Type B pancreatic cell (in vitro differentiated cells): ENCODE measurements at places on chromosomes 1 and 21.
A peak's percentile ranks its signal among the peaks of the same experiment; 100 is the strongest.

DNA sequence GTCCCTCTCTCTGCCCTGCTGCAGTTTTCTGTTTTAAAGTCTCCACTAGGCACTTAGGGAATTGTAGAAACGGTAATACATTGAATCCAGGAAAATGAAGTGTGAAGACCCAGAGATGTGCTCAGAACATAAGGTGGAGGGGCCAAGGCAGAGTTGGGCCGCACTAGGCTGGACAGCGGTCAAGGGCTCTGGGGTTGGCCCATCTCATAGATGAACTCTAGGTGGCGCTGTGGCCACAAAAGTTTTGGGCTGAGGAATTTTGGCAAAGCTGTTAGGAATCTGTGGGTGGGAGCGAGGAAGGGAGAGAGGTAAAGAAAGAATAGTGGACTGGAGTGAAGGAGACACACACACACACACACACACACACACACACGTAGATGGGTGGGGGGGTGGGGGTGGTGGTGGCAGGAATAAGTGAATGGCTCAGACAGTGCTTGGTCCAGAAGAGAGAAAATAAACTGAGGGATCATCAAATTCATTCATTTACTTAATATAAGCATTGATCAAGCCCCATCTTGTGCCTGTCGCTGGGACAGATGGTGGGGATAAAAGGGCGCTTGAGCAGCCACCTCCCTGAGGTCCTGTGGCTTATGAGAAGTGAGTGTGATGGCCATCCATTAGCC lies 258.5 kb downstream of the TRABD2B start:
- no peak for DNase-seq

- DNase-seq = no peak
Measured at GRCh38 chr1:25577134-25577920, 33.9 kb downstream of the LDLRAP1 start.

DNA sequence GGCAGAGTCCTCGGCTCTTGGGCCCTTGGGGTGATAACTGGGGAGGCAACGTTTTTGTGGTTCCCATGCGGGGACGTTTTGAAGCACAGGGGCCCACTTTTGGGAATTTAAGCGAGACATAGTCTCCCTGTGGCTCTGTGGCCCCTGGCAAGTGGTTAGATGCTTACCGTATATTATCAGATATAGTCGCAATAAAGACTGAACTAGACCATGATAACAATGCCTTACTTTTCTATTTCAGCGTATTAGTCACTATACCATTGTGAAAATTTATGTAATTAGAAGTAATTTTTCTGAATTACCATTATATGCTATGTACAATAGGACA lies 538 bp upstream of the RCAN1 start:
- DNase-seq = no peak

- no peak for DNase-seq
Measured at GRCh38 chr1:25765136-25765922, 34.7 kb upstream of the SELENON start.

DNA sequence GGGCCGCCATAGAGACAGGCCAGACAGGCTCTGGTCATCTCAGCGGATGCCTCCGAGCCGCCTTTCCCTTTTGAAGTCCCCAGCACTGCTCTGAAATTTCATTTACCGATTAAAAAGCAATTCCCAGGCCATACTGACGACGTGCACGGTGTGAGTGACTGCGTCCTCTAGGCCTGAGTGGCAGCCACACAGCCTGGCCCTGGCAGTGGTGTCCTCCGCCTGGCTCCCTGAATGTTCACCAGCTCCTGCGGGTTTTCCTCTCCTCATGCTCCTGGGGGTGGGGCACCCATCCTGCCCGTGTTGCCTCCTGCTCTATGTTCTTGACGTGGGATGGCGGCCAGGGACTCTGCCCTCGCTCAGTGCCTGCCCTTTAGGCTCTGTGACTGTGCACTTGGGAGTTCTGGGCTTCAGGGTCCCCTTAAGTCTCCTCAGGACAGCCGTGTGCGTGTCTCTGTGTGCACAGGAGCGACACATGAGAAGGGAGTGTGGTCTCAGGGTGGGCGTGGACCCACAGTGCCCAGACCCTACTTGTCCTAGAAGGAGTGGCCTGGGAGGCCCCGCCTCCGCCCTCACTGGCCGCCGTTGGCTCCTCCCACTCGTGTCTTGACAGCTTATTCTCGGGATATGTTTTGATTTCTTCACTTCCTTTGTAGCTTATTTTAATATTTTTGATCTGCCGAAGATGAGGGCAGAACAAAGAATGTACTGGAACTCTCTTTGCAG lies 3.6 kb downstream of the SKI start:
- peak; percentile 71 for DNase-seq

DNA sequence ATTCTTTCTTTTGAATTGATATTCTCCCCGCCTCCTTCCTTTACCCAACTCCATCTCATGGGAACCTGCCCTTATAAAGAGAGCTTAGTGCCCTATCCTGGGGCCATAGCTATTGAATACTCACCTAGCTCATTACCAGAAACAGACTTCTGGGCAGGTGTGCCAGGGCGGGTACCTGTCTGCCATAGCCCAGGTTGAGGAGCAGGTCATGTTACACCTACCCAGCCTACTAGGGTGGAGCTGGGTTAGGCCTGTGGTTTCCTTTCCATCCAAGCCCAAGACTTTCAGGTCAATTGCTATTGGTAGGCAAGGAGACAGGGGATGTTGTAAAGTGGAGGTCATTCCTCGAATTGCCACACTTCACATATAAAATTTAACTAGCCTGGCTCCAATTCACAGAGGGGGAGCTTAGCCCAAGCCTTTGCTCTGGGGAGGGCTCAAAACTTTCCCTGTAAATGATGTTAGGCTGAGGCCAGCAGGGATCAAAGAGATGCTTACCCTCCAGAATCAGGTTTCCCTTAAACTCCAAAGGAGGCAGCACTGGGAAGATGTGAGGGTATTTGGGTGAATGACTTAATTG lies 87.1 kb upstream of the IPO9 start:
- no peak for DNase-seq

DNA sequence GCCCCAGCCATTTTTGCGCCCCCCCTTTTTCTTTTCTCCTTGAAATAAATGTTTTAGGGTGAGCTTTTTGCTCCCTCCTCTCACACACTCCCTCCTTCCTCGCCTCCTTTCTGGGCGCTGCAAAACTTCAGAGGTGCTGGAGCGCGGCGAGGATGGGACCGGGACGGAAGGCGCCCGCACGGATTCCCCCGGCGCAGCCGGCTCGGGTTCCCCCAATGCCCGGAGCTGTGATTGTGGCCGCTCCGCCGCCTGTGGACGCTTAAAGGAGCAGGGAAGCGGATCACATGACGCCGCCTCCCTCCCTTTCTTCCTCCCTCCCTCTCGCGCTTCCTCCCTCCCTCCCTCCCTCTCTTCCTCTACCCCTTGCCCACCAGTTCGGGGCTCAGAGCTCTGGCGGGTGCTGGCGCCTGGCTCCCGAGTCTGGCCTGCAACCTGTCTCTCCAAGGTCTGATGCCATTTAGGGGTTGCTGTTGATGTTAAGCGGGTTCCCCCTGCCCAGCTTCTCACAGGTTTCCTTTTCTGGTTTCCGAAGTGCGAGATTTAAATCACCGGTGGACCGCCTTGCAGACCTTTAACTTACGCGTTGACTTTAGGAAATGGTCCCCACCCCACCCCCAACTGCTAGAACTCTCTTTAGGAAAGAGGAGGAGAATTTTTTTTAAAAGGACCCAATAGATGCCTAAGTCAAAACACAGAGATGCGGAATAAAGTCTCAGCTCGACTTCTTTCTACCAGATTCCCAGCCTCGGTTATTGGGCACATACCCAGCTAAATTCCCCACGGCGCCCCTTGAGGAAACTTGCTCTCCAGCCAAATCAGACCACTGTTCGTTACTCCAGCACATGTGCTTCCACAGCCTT lies at the start of gene WLS:
WLS (minus strand) TSS at position 235 of the 860 bp plus-strand sequence; CDS start at position 11, 224 bp downstream.
- peak; percentile 84 for DNase-seq

DNA sequence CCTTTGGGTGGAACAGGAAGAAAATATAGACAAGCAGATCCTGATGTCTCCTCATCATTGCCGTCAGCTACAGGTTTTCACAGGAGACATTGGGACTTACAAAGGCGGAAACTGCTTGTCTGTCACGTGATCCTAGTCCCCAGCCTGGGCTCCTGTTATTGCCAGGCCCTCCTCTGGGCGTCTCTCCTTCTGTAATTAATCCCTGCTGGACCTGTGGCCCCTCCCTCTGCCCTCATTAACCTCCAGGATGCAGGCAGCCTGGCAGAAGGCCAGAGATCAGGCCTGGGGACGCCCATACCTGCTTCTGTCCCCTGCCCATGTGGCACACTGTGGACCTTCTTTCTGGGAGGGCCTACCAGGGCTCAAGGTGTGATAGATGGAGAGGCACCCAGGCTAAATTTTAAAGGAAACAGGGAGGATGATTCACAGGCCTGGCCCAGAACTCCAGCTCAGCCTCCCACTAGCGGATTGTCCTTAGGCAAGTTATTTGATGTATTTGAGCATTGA lies 2.4 kb downstream of the S100A5 start:
- DNase-seq = no peak

DNA sequence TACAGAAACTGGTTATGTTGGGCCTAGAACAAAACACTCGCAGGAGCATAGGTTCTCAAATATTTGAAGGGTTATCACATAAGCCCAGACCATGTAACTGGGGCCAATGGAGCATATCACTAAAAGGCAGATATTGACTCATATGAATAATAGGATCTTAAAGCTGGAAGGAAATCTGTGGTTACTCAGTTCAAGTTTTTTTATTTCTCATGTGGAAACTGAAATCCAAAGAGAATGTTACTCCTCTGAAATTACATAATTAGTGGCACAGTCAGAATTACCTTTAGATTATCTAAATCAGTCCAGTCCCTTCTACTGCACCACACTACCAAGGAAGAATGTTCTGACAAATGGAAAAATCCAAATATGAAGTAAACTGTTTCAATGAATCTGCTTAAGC lies 12.0 kb downstream of the SLAMF8 start:
- no peak for DNase-seq

- DNase-seq = no peak
Measured at GRCh38 chr1:200265881-200266280, 144.0 kb downstream of the ZNF281 start.

GRCh38 chr1:26999440-26999987 lies 6.0 kb downstream of the TRNP1 start:
- no peak for DNase-seq

DNA sequence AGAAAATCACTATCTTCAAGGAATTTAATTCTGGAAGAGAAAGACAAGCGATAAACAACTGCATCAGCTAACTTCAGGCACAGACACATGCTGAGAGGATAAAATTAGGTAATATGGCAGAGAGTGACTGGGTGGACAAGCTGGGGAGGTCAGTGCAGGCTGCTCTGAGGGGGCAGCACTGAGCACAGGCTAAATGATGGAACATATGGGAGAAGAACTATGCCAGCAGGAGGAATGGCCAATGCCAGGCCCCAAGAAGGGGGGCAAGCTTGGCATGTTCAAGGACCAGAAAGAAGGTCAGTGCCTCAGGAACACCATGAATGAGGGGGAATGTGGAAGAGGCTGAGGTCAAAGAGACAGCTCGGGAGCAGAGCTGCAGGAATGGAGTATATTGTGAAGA lies 190.7 kb upstream of the MAP1LC3C start:
- no peak for DNase-seq

DNA sequence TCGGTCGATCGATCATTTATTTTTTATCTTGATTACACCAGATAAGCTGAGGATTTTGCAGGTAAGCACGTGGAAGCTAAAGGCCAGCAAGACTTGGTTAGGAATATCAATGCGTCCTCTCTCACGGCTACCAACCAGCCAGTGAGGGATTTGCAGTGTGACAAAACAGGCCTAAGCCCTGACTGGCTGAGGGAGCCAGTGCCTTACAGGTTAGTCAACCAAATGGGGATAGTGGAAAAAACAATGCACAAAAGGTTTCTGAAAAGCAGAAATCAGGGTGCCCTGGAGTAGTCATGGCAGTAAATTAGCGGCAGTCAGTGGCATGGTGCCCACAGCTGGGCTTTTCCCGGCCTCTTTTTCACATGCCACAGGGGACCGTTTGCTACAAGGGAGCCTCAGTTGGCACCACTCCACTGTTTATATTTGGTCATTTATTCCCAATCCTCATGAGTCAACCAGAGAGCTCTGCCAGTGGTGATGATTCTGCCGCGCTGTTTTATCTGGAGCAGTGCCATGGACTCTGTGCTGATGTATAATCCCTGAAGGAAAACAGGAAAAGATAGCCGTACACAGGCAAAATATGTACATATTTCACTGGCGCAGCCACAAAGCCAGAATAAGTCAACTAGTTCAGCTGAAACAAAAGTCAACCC lies 167.6 kb downstream of the RHOU start:
- no peak for DNase-seq

GRCh38 chr1:72184099-72184701 lies 98.1 kb downstream of the NEGR1 start:
- no peak for DNase-seq

DNA sequence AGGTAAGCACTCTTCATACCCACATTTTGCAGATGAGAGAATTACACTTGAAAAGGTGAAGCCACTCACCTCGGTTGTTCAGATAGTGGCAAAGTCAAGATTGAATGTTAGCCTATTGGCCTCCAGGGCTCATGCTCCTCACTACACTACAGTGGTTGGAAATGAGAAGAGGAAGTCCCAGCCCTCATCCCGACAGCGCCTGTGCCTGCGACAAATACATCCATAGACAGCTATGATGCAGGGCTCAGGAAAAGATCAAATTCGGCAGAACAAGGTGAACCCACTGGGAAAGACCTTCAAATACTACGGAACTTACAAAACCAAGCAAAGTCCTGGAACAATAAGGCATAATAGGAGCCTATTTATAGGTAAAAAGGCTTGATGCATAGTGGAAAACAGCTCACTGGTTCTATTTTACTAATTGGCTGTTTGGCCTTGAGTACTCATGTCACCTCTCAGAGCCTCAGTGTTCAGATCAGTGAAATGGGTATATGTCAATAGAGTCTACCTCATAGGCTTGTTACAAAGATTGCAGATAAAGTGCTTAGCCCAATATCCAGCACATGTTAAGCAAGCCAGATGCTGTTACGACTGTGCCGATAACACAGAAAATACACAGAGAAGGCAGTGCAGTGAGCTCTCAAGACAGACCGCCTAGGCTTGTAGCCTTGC lies 3.5 kb downstream of the SPOCD1 start:
- DNase-seq = no peak

DNA sequence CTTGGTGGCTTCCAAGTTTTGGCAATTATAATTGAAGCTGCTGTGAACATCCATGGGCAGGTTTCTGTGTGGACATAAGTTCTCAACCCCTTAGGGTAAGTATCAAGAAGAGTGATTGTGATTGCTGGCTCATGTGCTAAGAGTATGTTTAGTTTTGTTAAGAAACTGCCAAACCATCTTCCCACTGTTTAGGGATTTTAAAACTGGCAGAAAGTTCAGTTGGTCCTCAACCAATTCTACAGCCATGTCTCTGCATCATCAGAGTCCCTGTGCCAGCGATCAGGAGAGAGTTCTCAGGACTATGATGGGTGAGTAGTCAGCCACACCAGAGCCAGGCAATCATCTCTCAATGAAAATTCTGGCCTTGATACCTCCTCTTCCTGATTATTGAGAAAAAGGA lies 193.8 kb downstream of the ZC3H11B start:
- DNase-seq = no peak
